Dermis microvascular lymphatic vessel endothelial cell (primary cell): ENCODE measurements at places on chromosomes 16 and 17. TPM values are rescaled to one million over a fixed set of nuclear protein-coding genes. Genes with fewer than 3 reads are reported as not detected.

- DNase-seq, result no peak
Measured at GRCh38 chr16:76959166-76959565, 231.8 kb upstream of the MON1B start.

- DNase-seq, result no peak
Measured at GRCh38 chr17:41065829-41066624, at the start of gene KRTAP2-4. TSS of gene KRTAP2-4 (minus strand) at chr17:41065879. CDS start at chr17:41065845, 34 bp downstream.

GRCh38 chr16:24052329-24053098 is 203.6 kb upstream of the CACNG3 start:
- DNase-seq, result no peak

- DNase-seq, result no peak
Measured at GRCh38 chr16:11273721-11274324, 394 bp upstream of the PRM3 start.

GRCh38 chr17:50165867-50166517 is at the start of gene SGCA:
TSS of gene SGCA (plus strand) at chr17:50166005. CDS start at chr17:50166041, 36 bp downstream.
- no peak for DNase-seq

GRCh38 chr17:66835476-66835875 is 559 bp downstream of the CACNG5 start:
- DNase-seq, result no peak

- no peak for DNase-seq
Measured at GRCh38 chr17:35717475-35717874, 14.0 kb upstream of the RASL10B start.

DNA sequence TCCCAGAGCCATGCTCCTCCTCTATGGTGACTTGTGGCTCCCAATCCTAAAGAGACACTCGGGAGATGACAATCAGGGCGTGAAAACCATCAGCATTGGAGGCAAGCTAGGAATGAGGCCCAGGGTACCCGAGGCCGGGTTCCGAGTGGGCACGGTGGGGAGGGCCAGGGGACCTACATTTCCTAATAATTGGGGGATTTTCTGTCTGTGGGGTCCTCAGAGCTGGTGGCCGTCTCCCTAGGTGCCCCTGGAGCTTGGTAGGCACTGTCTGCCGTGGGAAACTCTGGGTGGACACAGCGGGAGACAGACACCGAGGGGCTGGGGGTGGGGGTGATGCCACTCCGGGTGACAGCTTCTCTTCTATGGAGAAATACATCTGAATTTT is 312.5 kb upstream of the TNRC6C start:
- DNase-seq, result no peak

GRCh38 chr16:30934827-30935557 is 11.6 kb downstream of the FBXL19 start:
- DNase-seq, result no peak

GRCh38 chr17:50064253-50065001 is 8.5 kb downstream of the ITGA3 start:
- peak; percentile 83 for DNase-seq

DNA sequence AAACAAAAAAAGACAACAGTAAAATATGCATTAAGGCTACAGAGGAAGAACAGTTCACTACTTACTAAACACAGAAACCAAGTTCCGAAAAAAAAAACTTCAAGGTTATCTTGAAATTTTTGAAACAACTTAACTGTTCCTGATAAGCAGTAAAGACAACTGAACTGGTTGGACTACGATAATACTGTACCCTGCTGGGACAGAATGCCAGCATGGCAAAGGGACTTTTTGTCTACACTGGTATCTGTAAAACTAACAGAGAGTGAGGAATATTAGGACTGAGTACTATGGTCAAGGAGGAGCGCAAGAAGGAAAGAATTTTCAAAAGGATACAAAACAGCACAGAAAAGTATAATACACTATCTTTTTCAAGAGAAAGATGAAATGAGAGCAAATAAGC is 19.8 kb downstream of the SETD6 start:
- DNase-seq, result no peak

DNA sequence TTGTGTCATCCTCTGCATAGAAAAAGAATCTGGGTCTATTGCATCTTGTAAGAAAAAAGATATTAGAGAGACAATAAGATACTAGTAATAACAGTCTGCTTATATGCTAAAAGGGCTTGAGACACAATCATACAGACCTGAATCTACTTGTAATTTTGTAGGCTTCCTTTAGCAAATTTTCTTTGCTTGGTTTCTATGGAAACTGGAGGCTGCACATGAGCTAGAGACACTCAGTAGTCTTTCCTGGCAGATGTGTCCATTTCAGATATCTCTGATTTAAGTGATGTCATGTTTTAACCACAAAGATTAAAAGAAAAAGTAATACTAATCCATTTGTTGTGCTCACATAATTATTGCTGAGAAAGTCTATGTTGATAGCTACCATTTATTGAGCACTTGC is 123.9 kb upstream of the GNAO1 start:
- no peak for DNase-seq

- DNase-seq, result no peak
Measured at GRCh38 chr16:84614623-84614967, 3.3 kb downstream of the COTL1 start.

DNA sequence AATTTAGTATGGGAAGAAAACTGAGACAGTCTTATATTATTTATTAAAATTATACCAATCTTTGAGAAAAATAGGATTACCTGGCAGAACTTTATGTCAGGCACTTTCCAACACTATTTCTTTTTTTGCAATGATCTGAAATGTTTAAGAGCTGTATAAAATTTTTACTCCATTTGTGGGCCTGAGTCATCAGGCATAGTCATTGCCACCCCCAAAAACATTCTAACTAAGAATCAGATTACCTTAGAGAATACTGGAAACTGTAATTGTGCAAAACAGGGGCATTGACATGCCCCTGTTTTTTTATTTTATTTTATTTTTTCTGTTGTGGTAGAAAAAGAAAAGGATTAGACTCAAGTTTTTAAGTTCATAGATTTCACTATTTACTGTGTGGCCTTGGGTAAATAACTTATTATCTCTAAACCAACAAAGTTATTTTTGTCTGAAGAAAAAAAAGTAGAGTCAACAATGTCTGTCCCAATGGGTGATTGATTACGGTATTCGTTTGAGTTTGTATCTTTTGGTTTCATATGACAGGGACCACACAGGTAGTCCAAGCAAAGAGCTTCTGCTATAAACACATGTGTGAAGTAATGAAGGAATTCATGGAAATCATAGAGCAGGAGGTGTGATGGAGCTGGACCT is 24.6 kb downstream of the VAT1L start:
- DNase-seq, result no peak

DNA sequence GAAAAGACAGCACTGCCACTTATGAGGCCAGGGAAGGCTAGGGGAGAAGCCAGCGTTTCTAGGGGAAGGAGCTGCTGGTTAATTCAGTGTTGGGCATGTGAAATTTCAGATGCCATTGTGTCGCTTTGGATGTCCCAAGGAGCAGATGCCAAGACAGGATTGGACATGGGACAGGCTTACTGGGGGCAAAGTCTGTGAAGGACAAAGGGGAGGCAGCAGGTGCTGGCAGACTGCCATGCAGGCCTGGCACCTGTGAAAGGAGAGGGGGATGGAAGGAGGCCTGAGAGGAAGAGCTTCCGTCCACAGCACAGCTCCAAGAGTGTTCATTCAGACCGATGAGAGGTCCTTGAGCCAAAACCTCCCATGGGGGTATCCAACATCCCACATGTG is 255.5 kb upstream of the RPL38 start:
- DNase-seq, result no peak

DNA sequence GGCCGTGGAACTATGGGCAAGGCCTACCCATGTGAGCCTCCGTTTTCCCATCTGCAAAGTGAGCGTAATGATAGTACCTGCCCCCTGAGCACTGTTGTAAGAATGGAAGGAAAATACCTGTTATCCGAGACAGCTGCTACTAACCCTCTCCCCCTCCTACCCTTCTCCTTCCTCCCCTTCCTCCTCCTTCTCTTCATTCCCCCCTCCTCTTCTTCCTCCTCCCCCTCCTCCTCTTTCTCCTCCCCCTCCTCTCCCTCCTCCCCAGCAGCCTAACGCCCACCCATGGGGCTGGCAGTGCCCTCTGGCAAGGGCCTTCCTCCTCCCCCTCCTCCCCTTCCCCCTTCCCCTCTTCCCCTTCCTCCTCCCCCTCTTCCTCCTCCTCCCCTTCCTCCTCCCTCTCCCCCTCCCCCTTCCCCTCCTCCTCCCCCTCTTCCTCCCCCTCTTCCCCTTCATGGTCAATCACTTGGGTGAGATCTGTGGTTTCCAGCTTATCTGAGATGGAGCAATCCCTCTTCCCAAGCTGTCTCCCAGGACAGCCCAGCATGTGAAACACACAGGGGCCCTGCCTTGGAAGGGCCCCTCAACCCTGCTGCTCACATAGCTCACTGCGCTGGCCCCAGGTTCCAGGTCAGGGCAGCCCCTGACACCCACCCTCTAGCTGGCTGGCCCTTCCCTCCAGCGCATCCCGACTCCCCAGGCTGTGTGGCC is 6.4 kb downstream of the ZFPM1 start:
- no peak for DNase-seq

GRCh38 chr16:24525970-24526559 is 13.3 kb upstream of the RBBP6 start:
- DNase-seq, result no peak

GRCh38 chr17:79798299-79799173 is 1.7 kb upstream of the CBX8 start:
- DNase-seq, result no peak

GRCh38 chr16:23694644-23695373 is 16.1 kb downstream of the PLK1 start:
- DNase-seq, result no peak

- DNase-seq, result peak; percentile 95
Measured at GRCh38 chr16:66741169-66741900, 10.1 kb downstream of the DYNC1LI2 start.

- no peak for DNase-seq
Measured at GRCh38 chr16:77048085-77048484, 142.9 kb upstream of the MON1B start.

DNA sequence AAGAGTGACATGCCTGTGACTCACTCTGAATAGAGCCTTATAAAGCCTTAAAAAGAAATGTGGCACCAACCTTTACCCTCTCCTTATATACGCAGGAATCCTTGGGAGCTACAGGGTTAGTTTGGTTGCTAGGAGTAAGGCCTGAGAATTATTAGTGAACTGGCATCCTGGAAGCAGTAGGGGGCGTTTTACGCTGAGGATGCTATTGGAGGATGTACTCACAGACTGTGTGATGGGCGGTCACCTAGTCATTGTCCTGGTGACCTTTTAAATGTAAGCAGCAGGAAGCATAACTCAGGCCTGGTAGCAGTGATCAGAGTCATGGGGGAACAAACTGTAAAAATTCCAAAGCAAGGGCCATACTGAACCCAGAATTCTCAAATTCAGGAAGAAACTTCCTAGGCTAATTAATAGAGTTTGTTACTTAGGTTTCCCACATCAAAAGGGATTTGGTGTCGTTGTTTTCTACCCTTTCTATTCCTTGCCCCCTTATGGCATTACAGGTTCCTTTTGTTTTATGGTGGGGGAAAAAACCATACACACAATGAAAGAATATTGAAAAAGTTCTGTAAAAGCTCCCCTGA is 153.8 kb downstream of the SNX11 start:
- DNase-seq, result peak; percentile 72

- DNase-seq, result no peak
Measured at GRCh38 chr16:27571433-27572326, 21.7 kb downstream of the KATNIP start.

The CDRT15 gene
- total RNA-seq, result not detected in 2 replicates

The LSM12 gene
- total RNA-seq, result 22.5 and 25.3 TPM in 2 replicates

The ABCC12 gene
- total RNA-seq, result not detected in 2 replicates

The TPSG1 gene
- not detected in 2 replicates for total RNA-seq

The EVI2A gene
- total RNA-seq, result 0.13 TPM in 2 replicates

The ACSM2A gene
- total RNA-seq, result under 0.01 and 0.13 TPM in 2 replicates

The FBXL20 gene
- 8.2 and 13.4 TPM in 2 replicates for total RNA-seq

The PSMC3IP gene
- total RNA-seq, result 2.3 and 2.8 TPM in 2 replicates

The TBX21 gene
- not detected in 2 replicates for total RNA-seq

The PMP22 gene
- total RNA-seq, result 30.8 and 40.2 TPM in 2 replicates

The CACNG3 gene
- total RNA-seq, result not detected in 2 replicates
